ENCODE measurements at places on chromosomes 12 and 14. TPM values are rescaled to one million over a fixed set of nuclear protein-coding genes. Genes with fewer than 3 reads are reported as not detected.
A peak's percentile ranks its signal among the peaks of the same experiment; 100 is the strongest.

GRCh38 chr14:70018230-70018629 is 139.0 kb downstream of the SMOC1 start:
- no peak for DNase-seq
- H3K36me3 ChIP-seq: no peaks in the 10 kb centered on the region
- peaks cover 6% of the 10 kb centered on the region for H3K4me1 ChIP-seq

GRCh38 chr12:3030821-3031429 is 46.3 kb upstream of the TSPAN9 start:
- H3K27ac ChIP-seq: no peak overlapping the region
- DNase-seq: no peak
- no peaks in the 10 kb centered on the region for H3K4me1 ChIP-seq
- no peaks in the 10 kb centered on the region for H3K36me3 ChIP-seq

DNA sequence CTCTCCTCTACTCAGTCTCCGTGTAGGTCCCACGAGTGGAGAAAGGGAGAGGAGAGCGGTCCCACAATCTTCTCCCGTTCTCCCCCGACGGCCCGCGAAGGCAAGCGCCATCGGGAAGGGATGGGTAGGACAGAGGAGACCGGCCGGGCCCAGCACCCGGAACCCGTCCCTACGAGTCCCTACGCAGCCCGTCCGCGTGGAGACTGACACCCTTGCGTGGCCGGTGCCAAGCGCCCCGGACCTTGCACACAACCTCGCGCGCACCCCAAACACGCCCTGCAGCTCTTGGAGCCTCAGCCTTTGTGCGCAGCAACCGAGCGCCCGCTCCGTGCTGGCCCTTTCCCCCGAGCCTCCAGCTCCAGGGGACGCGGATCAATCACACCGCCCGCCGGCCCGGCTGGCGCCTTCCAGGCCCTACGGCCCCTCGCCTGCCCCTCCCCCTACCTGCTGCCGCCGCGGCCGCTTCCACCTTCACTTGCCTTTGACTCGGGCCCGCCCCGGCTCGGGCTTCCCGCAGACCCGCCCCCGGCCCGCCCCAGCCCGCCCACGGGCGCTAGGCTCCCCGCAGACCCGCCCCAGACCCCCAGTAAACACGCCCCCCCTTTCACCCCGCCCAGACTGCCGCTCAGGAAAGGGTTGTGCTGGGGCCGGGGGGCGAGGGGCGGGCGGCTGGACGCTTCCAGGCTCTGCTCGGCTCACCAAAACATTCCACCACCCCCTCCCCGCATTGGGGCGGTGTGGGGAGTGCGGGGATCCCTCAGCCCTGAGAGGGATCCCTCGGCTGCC is at the start of gene NDRG2:
Gene NDRG2, minus strand, starts transcription at position 477 of the 786 bp plus-strand sequence. CDS start 1,746 bp downstream, outside the sequence.
- H3K4me3 ChIP-seq: peak within 1 kb of the TSS; percentile 72
- H3K27me3 ChIP-seq: no peaks in the 10 kb centered on the region
- DNase-seq: peak; percentile 68
- H3K36me3 ChIP-seq: no peaks in the 10 kb centered on the region
- peaks cover 10% of the 10 kb centered on the region for H3K4me1 ChIP-seq

DNA sequence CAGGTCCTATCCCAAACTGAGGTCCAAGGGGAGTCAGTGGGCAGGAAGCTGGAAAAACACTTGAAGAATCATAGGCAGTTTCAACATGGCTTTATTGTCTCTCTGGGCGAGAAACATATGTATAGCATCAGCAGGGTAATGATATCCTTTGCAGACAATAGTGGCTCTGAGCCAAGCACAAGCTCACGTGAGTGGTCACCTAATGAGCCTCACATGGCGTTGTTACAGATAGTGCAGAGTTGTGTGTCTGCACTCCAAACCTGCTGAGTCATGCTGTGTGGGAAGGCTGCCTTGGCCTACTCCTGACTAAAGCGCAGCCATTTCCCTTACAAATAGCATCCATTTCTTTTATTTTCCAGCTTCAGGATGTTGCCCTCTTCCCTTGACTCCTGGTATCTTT is 105.2 kb upstream of the SYT1 start:
- no peaks in the 10 kb centered on the region for H3K27me3 ChIP-seq
- no peaks in the 10 kb centered on the region for H3K36me3 ChIP-seq
- no peak overlapping the region for H3K27ac ChIP-seq
- no peak overlapping the region for H3K4me3 ChIP-seq
- DNase-seq: no peak

- H3K27me3 ChIP-seq: no peaks in the 10 kb centered on the region
- DNase-seq: no peak
- H3K36me3 ChIP-seq: no peaks in the 10 kb centered on the region
- no peaks in the 10 kb centered on the region for H3K4me1 ChIP-seq
Observed at GRCh38 chr14:76829013-76829365, 2.8 kb downstream of the LRRC74A start.

DNA sequence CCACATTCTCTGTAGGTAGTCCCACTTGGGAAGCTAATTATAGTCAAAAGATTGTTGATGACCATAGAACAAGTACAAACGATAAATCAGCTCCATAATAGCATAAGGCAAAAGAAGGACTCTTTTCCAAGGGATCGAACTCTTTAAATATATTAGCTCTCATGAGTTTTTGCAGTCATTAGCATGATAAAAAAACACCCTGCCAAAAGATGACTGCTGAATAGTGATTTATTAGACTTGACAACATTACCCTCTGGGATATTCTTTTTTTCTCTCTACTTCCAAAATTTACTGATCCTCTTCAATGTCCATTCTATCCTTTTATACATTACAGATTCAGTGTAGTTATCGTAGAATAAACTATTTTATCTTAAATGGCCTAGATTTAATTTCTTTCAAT is 14.2 kb downstream of the EPYC start:
- no peak overlapping the region for H3K4me3 ChIP-seq
- no peak overlapping the region for H3K27ac ChIP-seq
- H3K27me3 ChIP-seq: no peaks in the 10 kb centered on the region
- DNase-seq: no peak

The HPD gene
- total RNA-seq: not detected

The CFAP251 gene
- 0.62 TPM for total RNA-seq

GRCh38 chr12:67937822-67938221 is 51.4 kb upstream of the IFNG-AS1 start:
- no peak overlapping the region for H3K27ac ChIP-seq

- H3K4me3 ChIP-seq: no peak overlapping the region
- H3K27ac ChIP-seq: no peak overlapping the region
- H3K36me3 ChIP-seq: peaks cover 32% of the 10 kb centered on the region
- DNase-seq: no peak
Observed at GRCh38 chr14:59358784-59359183, 106.4 kb downstream of the GPR135 start.

DNA sequence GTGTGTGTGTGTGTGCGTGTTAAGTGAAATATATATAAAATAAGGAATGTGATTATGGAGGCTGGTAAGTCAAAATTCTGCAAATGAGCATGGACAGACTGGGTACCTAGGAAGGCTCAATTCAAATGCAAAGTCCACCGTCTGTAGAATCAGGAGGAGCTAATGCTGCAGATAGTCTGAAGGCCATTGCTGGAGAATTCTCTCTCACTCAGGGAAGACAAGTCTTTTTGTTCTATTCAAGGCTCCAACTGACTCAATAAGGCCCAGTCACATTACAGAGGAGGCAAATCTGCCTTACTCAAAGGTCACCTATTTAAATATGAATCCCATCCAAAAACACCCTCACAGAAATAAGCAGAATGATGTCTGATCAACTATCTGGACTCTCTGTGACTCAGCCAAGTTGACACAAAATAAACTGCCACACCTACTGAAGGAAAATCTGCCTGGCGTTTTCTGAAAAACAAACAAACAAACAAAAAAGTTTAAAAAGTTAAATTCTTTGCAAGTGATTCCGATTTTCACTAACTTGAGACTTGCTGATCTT is 684 bp upstream of the KLRF2 start:
- peaks cover 2% of the 10 kb centered on the region for H3K4me1 ChIP-seq
- H3K4me3 ChIP-seq: no peak overlapping the region
- DNase-seq: no peak
- H3K36me3 ChIP-seq: no peaks in the 10 kb centered on the region
- H3K27me3 ChIP-seq: no peaks in the 10 kb centered on the region
- H3K27ac ChIP-seq: no peak overlapping the region

DNA sequence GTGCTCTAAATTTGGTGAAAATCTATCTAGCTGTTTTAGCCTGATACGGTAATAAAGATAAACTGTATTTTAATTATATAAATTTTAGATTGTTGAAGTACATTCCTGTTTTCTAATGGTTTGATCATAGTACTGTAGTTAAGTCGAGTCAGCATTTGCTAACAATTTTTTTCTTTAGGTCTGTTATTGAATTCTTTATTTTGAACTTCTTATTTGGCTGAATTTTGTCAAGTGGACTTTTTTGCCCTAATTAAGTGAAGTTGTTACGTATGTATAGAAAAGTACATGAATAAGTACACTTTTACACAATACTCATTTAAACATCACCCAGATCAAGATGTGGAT is 66.8 kb downstream of the VRK1 start:
- no peaks in the 10 kb centered on the region for H3K27me3 ChIP-seq
- DNase-seq: no peak
- H3K36me3 ChIP-seq: peaks cover 46% of the 10 kb centered on the region
- H3K27ac ChIP-seq: no peak overlapping the region
- H3K4me1 ChIP-seq: no peaks in the 10 kb centered on the region
- no peak overlapping the region for H3K4me3 ChIP-seq

The SMIM41 gene
- not detected for total RNA-seq

The MGP gene
- not detected for total RNA-seq

- no peak overlapping the region for H3K27ac ChIP-seq
- no peaks in the 10 kb centered on the region for H3K4me1 ChIP-seq
- H3K4me3 ChIP-seq: no peak overlapping the region
- DNase-seq: no peak
- no peaks in the 10 kb centered on the region for H3K36me3 ChIP-seq
Observed at GRCh38 chr14:51701951-51702350, 50.2 kb downstream of the FRMD6 start.

Data from activated naive CD4-positive, alpha-beta T cell treated with anti-CD3 and anti-CD28 coated beads for 36 hours (primary cell).